Activated T-helper 2 cell treated with anti-CD3 and anti-CD28 coated beads, Interferon-gamma antibody, Interleukin-2, Interleukin-4, amounts not matched to agents 10 μg/mL and 5 μg/mL and 100 μg/mL, durations not matched to agents 14 hours and 24 hours and 36 hours (primary cell): ENCODE measurements at places on chromosomes 1 and 21. TPM values are rescaled to one million over a fixed set of nuclear protein-coding genes. Genes with fewer than 3 reads are reported as not detected.

Gene FCAMR
- not detected in 2 replicates for total RNA-seq

Gene CHI3L1
- total RNA-seq = not detected in 2 replicates

Gene PTTG1IP
- total RNA-seq = 48.1 and 48.3 TPM in 2 replicates

Gene IL20
- total RNA-seq = not detected in 2 replicates

DNA sequence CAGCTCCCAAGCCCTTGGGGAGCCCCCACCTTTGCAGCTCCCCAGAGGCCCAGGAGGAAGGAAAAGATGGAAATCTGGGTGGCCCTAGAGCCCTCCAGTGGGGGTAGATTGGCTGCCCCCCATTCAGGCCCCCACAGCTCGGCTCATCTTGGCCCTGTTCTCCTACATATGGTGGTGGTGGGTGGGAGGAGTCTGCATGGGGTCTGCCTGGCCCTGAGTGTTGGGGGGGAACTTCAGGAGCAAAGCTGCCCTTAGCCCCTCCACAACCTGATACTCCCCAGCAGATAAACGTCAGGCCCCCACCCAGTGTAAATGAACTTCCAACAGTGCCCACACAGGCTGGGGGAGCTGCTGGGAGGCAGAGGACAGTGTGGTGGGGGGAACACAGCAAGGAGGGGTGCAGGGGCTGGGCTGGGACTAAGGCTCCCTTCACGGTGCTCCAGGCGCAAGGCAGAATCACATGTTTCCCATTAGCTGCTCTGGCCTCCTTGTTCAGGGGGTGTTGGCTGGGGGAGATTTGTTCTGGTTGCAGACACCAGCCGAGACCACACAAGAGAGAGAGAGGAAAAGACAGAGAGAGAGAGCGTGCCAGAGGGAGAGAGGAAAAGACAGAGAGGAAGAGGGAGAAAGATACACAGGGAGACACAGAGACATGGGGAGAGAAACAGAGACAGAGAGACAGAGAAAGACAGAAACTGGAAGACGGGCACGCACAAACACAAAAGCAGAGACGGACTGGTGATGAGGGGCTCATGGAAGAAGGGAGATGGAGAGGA, 42.6 kb downstream of the AHDC1 start:
- DNase-seq = no peak

- DNase-seq = no peak
Observed at GRCh38 chr1:114015075-114015474, 35.8 kb downstream of the OLFML3 start.

DNA sequence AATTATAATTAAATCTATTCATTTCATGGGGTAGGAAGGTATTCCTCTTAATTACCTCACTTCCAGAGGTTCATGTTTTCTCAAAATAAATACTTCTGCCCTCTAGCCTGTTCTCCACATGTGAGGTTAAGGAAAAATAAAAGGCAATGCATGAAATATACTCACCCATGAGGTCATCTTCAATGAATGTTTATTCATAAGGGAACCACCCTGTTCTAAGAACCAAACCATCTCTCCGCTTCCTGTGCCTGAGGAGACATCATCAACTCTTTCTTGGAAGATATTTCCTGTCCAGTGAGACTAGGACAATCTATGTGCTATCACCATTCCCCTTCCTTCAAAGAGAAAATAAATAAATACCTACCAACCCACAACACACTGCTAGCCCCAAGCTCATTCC, 513.7 kb upstream of the PLXNA2 start:
- no peak for DNase-seq

- DNase-seq = no peak
Observed at GRCh38 chr1:25700144-25700523, 83.5 kb downstream of the MAN1C1 start.

DNA sequence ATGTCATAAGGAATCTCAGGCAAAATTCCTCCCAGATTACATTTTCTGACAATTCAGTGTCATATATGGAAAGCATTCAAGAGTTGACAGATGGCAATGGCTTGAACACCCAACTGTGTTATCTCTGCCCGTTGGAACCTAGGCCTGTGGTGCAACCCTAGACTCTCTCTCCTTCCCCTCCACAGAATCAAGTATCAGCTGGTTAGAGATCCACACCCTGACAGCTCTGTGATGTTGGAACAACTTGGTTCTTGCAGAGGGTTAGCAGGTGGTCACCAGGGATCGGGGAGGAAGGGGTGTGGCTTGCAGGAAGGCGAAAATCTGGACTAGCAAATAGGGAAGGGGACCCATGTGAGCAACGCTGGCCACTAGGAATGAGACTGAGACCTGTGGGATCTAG, 26.3 kb downstream of the PCSK9 start:
- no peak for DNase-seq

DNA sequence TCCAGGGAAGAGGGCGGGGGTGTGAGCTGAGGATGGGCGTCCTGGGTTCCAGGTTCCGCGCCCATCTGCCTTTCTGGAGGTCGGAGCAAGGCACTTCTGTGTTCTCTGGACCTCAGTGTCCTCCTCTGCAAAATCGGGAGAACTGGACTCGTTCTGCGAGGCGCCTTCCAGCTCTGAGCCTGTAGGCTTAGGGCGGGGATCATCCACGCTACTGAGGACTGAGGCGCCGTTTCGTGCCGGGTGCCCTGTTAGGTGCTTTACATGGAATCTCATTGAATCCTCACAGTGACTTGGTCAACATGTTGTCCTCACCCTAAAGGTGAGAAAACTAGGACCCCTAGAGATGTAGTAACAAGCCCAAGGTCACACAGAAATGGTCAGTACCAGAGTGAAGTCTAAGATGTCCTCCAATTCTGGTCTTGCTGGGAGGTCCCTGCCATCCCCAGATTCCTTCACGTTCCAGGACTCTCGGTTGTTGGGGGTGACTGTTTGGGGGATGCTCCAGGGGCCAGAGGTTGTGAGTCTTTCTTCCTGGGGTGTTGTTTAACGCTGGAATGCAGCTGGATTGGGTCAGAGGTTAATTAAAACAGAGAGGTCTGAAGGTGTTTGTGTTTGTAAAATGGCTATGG, 677 bp downstream of the PRKAA2 start:
- no peak for DNase-seq

DNA sequence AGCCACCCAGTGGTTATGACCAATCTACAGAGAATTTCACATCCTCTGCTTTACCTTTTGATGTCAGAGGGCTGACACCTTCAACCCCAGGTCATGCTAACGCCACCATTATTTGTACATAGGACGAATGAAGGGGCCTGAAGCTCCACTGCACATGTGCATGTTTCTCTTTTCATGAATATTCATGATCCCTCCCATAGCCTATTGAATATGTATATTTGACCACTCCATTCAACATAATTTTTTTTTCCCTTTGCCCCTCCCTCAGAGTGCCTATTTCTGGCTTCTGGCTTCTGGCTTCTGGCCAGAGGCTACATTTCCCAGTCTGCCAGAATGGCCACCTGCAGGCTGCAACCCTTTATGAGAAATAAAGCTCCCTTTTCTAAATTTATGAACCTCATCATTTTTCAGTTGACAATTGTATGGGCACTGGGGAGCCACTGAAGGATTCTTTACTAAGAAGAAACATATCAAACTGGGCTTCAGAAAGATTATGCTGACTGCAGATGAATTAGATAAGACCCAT, 406.7 kb downstream of the SIPA1L2 start:
- no peak for DNase-seq

- DNase-seq = no peak
Observed at GRCh38 chr1:171142416-171143385, 42.4 kb upstream of the FMO2 start.

- DNase-seq = no peak
Observed at GRCh38 chr1:156136970-156137483, 16.4 kb upstream of the SEMA4A start.

GRCh38 chr1:116097626-116098025, 13.6 kb upstream of the MAB21L3 start:
- DNase-seq = no peak

- DNase-seq = no peak
Observed at GRCh38 chr1:42014823-42015222, 96.1 kb upstream of the HIVEP3 start.

DNA sequence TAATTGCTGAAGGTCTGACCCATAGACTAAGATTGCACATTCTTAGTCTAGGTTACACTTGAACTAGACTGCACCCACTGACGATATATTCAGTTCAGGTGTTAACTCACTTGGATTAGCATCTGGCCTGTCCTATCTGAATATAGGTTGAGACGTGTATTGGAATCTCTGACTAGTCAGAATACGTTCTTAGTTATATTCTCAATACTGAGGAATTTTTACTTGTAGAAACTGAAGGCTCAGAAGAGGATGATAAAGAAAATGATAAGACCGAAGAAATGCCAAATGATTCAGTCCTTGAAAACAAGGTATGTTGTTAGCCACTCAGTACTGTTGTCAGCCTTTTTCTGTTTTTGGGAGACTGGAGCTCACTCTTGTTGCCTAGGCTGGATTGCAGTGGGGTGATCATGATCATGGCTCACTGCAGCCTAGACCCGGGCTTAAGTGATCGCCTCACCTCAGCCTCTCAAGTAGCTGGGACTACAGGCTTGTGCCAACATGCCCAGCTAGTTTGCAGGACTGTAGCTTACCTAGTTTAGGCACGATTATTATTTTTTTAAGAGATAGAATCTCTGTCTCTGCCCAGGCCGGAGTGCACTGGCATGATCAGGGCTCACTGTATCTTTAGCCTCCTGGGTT, 10.8 kb downstream of the CCDC17 start:
- DNase-seq = no peak

- no peak for DNase-seq
Observed at GRCh38 chr1:204321665-204322064, 38.1 kb downstream of the PLEKHA6 start.

- no peak for DNase-seq
Observed at GRCh38 chr1:182709225-182709764, 24.9 kb upstream of the RGS8 start.

GRCh38 chr1:110489973-110490542, 28.9 kb downstream of the KCNA10 start:
- no peak for DNase-seq

DNA sequence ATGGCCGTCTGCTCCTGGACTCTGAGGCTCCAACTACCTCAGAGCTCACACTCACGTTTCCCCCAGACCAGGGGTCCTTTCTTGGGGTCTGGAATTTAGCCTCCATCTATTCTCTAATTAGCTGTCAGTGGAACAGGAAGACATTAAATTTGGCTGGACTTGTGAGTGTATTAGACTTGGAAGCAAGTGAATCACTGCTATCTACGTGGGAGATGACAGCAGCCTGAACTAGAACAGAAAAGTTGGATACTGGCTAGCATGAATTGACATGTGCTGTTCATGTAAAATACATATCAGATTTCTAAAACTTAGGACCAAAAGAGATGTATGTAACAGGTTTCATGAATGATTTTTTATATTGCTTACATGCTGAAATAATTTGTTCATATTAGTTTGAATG, 28.0 kb downstream of the TAF5L start:
- DNase-seq = no peak
